ENCODE measurements at places on chromosomes 7 and 10. TPM values are rescaled to one million over a fixed set of nuclear protein-coding genes. Genes with fewer than 3 reads are reported as not detected.

DNA sequence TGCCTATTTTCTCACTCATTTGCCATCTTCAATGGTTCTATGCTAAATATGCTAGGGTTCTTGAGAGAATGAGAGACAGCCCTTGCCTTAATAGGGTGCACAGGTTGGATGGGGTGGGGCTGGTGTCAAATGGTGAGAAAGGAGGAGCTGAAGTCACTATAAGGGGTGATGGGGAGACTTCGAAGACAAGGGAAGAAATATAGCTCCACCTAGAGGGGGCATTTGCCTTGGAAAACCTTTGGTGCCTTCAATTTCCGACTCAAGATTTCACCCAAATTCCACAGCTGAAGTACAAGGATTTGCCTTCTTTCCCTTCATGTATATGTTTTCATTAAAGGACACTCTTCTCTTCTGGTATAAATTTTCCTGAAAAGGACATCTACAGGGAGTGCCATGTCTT lies 5.6 kb downstream of the PTN start:
- no peak for DNase-seq

CYP3A7 gene
- not detected for total RNA-seq

- DNase-seq: peak; percentile 93
Observed at GRCh38 chr10:132516771-132517725, 20.5 kb upstream of the INPP5A start.

- no peak for DNase-seq
Observed at GRCh38 chr7:89563597-89563996, 590.7 kb upstream of the STEAP1 start.

DNA sequence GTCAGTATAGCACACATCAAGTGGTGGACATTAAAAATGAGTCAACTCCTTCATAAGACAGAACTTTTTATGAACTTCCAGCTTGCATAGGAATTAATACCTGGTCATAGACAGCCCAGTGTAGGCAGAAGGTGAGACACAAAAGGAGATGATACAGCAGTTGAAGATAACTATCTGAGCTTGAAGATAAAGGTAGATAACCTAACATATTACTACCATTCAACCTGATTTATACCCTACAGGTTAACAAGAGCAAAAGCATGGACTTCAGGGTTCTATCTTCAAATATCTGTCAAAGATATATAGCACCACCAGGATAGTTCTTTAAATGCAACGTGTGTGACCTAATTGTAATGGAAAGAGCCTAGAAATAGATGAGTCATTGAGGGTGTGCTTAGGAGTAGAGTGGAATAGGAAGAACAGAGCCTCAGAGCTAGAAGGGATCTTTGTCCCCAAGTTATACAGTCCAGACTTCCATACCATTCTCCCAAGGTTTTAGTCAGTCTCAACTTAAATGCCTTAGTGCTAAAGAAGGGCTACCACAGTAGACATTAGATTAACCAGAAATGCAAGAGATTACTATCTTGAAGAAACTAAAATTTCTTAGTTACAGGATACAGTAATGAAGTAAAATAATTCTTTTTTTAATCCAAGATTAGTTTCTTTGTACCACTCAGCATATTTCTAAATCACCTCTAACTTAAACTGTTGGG lies 9.2 kb downstream of the ZNF800 start:
- DNase-seq: no peak

DNA sequence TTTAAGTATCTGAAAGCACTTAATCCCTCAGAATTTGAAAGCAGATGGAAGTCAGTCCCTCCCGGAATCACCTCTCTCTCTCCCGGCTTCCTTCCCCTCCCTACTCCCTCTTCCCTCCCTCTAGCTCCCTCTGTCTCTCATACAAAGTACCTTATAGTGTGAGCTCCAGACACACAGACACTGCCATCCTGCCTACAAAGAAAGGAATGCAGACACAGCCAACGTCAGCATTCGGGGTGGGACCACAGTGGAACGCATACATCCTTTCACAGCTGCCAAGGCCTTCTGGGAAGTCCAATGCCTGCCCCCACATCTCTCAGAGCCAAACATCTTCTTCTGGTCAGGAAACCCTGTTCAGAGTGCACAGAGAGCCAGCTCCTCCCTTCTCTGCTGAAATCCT lies 9.3 kb downstream of the NOD1 start:
- DNase-seq: peak; percentile 96

DNA sequence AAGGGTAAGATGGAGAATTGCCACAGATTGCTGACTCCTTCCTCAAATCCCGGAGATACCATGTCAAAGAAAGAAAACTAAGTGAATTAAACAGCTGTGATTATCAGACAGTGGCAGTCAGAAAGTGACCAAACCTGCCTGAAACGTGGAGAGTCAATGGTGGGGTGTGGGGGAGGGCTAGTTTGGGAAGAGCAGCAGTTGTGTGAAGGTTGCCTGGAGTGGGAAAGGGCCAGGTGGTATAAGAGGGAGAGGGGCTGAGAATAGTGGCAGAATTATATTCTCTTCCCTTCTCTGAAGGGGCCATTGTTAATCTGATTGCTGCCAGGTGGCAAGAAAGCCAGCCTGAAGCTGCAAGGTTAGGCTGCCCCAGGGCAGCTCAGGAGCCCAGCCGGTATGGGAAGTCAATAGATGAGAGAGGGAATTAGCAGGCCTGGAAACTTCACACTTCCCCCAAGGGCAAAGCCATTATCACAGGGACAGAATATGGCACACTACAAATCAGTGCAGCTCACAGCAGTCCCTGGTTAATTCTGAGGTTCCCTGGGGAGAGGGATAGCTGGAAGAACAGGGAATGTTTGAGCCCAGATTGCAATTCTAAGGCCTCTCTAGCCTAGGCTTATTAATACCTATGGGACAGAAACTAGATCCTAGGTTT lies 83.9 kb upstream of the ITGB1 start:
- no peak for DNase-seq

DNA sequence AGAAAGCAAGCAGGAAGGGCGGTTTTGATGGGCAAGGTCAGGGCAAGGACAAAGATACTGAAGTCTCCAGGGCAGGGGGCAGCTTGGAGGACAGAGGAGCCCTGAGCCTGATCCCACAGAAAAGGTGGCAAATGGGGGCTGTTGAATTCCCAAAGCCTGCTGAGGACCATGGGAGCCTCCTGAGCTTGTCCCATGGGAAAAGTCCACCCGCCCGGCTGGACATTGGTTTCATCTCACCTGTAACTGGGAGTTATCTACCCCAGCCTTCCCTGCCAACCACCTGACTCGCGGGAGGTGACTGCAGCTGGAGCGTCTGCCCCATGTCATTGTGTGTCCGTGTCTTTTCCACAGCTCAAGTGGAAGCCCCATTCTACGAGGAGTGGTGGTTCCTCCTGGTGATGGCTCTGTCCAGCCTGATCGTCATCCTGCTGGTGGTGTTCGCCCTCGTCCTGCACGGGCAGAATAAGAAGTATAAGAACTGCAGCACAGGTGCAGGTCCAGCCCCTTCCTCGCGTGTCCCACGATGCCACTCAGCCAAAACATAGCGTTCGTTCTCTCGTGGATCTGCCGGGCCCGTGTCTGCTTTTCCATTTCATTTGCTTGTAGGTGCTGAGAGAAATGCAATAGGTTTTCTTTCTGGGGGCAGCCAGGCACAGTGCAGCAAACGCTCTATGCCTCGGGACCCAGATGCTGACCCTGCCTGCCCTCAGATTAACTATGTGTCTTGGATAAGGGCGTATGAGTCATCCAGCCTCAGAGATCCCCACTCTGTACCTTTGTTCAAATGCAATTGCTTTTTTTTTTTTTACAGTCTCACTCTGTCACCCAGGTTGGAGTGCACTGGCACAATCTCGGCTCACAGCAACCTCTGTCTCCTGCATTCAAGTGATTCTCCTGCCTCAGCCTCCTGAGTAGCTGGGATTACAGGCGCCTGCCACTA lies 444.5 kb upstream of the FOXK1 start:
- DNase-seq: peak; percentile 49

GRCh38 chr10:69647819-69648218 lies 17.8 kb downstream of the FAM241B start:
- no peak for DNase-seq

DNA sequence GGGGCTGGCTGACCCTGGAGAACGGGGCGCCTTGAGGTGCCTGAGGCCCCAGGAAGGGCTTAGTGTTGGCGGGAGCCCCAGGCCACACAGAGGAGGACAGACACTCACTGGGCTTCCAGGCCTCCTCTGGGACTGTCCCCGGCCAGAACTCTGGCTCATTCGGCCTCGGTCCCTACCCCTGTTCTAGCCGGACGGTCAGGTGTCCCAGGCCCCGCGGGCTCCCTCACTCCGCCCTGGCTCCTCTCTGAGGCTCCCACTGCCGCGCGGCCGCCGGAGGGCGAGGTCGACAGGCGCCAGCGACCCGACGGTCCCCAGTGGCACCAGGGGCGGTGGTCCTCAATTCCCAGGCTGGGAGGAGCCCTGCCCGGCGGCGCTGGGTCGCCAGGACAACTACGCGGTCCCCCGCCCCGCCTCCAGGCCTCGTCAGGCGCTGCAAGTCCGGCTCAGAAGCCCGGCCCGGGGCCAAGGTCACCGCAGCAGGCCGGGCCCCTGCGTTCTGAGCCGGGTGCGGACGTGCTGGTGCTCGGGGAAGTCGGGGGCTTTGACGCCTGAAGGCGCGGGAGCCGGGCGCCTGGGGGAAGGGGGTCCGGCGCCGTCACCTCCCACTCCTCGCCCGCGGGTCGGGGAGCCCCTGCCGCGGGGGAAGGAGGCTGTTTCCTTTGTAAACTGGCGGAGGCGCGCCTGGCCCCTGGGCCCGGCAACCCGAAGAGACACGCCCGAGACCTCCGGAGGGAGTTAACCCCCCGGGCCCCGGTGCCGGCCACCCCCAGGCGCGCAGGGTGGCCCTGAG lies 1.1 kb upstream of the PWWP2B start:
- no peak for DNase-seq

DNA sequence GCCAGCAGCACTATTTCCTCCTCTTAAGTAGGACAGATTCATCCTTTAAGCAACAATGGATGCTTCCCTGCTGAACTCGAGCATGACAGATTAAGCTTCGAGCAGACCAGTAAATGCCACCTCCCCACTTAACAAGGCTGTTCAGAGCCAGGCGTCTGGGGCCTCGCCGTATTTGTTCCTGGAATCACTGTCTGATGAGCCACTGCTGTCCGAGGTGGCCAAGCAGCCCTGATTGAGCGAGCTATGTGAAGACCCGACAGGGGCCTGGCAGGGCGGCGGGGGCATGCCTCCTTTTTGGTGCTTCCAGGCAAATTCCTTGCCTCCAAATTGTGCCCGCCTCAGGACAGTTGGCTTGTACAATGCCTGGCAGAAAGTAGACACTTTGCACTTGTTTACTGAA lies 862.6 kb downstream of the NRG3 start:
- DNase-seq: no peak

DNA sequence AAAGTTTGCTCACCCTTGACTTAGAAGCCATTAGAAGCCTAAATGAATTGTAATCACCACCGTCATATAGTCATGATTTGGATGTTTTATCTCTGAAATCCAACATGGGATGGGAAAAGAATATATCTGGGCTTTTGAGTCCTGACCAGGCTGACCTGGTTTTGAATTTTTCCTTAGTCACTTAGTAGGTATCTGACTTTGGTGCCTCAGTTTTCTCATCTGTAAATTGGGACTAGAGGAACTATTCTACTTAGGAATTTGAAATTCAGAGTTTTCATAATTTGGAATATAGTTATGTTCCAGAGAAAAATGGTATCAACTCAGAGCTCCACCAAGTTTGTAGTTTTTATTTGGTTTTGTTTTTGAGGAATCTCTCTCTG lies 40.9 kb downstream of the SHOC2 start:
- DNase-seq: no peak

- DNase-seq: no peak
Observed at GRCh38 chr7:21916176-21916575, 29.5 kb downstream of the CDCA7L start.

DNA sequence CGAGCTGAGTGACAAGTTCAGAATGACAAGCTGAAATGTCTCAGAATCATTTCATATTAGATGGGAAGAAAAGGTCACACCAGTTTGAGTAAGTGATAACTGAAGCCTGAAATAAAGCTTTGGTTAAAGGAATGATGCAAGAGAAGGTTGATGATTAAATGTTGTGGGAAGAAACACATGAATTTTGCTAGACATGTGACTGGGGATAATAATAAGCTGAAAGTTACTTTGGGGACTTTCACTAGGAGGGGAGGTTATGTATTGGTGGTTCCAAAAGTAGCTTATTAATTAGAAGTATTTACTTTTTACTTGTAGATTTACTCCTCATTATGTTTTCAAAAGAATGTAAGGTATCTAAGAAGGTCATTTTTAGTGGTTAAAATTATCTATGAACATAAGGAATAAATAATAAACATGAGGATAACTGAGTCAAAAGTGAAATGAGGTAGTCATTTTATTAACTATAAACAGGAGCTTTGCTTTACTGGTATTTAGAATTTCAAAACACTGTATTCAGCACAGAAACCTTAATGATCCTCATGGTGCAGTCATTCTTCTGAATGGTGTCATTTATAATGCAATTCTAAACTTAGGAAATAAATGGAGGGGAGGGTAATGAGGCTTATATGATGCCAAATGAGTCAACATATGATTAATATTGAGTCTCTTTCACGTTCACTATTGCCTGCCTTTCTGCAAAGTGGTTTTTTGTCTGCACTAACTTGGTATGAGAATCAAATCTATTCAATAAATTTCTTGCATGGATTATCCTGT lies 63.7 kb downstream of the PRKG1 start:
- no peak for DNase-seq

GRCh38 chr7:19105546-19105945 lies 11.9 kb downstream of the TWIST1 start:
- DNase-seq: no peak

SPDYE1 gene
- not detected for total RNA-seq

- DNase-seq: no peak
Observed at GRCh38 chr10:20115894-20116293, 299.7 kb downstream of the PLXDC2 start.

All from A172 (cell line).